ENCODE measurements at places on chromosomes 5 and 9. TPM values are rescaled to one million over a fixed set of nuclear protein-coding genes. Genes with fewer than 3 reads are reported as not detected.

DNA sequence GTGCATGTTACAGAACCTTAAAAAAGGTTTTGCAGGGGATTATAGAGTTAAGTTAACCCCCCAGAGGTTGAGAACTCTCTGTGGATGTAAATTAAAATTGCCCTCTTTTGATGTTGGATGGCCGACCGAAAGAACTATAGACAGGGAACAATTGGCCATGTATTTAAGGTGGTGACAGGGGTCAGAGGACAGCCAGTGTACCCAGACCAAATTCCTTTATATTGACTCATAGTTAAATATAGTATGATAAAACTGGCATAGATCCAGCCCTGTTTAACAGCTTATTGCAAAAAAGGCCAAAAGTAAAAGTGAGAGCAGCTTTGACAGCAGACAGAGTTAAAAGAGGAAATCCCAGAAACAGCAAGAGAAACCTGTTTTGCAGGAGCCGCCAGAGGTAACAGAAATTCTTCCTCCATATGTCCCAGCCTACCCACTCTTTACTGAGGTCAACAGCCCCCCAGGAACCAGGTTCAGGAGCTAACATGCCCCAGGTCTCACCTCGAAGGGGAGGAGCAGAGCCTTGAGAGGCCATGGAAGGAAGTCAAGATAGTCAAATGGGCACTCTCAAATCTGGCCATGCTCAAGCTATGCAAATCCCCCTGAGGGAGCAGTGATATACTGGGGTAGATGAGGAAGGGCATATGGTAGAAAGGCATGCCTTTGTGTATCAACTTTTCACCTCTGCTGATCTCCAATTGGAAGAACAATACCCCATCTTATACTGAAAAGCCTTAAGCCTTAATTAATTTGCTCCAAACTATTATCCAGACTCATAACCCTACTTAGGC, 156.4 kb upstream of the COX7C start:
- H3K27me3 ChIP-seq: no peaks in the 10 kb centered on the region
- H3K36me3 ChIP-seq: no peaks in the 10 kb centered on the region
- peak; percentile 27 for DNase-seq
- H3K4me3 ChIP-seq: no peak overlapping the region
- H3K4me1 ChIP-seq: peaks cover 11% of the 10 kb centered on the region

GRCh38 chr5:95988094-95988493, 26.4 kb upstream of the ELL2 start:
- no peaks in the 10 kb centered on the region for H3K36me3 ChIP-seq
- H3K4me3 ChIP-seq: no peak overlapping the region
- no peaks in the 10 kb centered on the region for H3K27me3 ChIP-seq
- peaks cover 92% of the 10 kb centered on the region for H3K4me1 ChIP-seq

The CCDC69 gene
- total RNA-seq: 46.3 TPM

GRCh38 chr9:122128007-122128968, 31.3 kb downstream of the NDUFA8 start:
- H3K27ac ChIP-seq: no peak overlapping the region
- peaks cover 20% of the 10 kb centered on the region for H3K27me3 ChIP-seq
- H3K4me1 ChIP-seq: peaks cover 39% of the 10 kb centered on the region
- no peaks in the 10 kb centered on the region for H3K36me3 ChIP-seq
- no peak for DNase-seq

The COL23A1 gene
- not detected for total RNA-seq

GRCh38 chr5:61732796-61733195, 400.7 kb downstream of the ZSWIM6 start:
- H3K4me3 ChIP-seq: no peak overlapping the region
- peaks cover 3% of the 10 kb centered on the region for H3K27me3 ChIP-seq
- no peak overlapping the region for H3K27ac ChIP-seq
- no peaks in the 10 kb centered on the region for H3K4me1 ChIP-seq

The HSPB3 gene
- not detected for total RNA-seq

DNA sequence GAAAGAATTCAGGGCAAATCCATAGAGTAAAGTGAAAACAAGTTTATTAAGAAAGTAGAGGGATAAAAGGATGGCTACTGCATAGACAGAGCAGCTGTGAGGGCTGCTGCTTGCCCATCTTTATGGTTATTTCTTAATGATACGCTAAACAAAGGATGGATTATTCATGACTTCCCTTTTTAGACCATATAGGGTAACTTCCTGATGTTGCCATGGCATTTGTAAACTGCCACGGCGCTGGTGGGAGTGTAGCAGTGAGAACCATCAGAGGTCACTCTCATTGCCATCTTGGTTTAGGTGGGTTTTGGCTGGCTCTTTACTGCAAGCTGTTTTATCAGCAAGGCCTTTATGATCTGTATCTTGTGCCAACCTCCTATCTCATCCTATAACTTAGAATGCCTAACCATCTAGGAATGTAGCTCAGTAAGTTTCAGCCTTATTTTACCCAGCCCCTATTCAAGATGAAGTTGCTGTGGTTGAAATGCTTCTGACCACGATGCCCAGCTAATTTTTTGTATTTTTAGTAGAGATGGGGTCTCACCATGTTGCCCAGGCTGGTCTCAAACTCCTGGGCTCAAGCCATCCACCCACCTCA, 42.1 kb downstream of the RFK start:
- no peak for DNase-seq
- H3K36me3 ChIP-seq: no peaks in the 10 kb centered on the region
- H3K27ac ChIP-seq: no peak overlapping the region
- no peak overlapping the region for H3K4me3 ChIP-seq
- H3K4me1 ChIP-seq: 0 out of 2 replicates have a peak, but pooled peaks cover 5% of the 10 kb centered on the region

- no peak for DNase-seq
- H3K4me3 ChIP-seq: no peak overlapping the region
- H3K36me3 ChIP-seq: no peaks in the 10 kb centered on the region
- H3K4me1 ChIP-seq: no peaks in the 10 kb centered on the region
- H3K27ac ChIP-seq: no peak overlapping the region
- no peaks in the 10 kb centered on the region for H3K27me3 ChIP-seq
Measured at GRCh38 chr5:106755066-106755465, 915.7 kb downstream of the EFNA5 start.

The KIF4B gene
- total RNA-seq: 0.11 TPM

DNA sequence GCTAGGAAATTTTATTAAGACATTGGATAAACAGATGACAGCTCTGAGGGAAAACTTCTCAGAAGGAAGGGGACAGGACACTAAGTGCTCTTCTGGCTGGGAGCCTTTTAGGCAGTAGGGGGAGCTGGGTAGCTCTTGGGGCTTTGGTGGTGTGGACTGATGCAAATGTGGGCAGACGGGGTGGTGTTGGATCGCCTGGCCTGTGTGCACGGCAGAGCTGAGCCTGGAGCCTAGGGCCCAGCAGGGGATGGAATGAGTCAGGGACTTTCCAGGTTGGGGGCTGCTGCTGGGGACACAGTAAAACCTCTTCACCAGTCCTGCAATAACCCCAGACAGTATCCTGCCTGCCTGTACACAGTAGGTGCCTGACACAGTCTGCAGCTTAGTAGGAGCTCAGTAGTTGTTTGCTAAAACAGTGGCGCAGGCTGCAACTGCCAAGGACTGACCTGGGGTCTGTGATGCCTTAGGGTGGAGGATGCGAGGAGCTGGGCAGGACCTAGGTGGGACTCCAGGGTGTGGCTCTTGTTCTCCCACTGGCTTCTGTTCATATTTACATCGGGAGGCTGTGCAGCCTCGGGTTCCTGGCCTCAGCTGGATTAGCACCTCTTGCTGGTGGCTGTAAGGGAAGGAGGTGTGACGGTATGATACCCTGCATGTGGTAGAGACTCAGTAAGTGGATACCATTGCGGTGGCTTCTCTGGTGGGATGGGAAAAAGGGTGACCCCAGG, 83.8 kb downstream of the DAB2IP start:
- peak; percentile 62 for DNase-seq
- H3K4me3 ChIP-seq: no peak overlapping the region
- H3K4me1 ChIP-seq: peaks cover 38% of the 10 kb centered on the region
- no peaks in the 10 kb centered on the region for H3K27me3 ChIP-seq
- no peaks in the 10 kb centered on the region for H3K36me3 ChIP-seq

- no peak overlapping the region for H3K4me3 ChIP-seq
- H3K27me3 ChIP-seq: peaks cover 32% of the 10 kb centered on the region
- no peak overlapping the region for H3K27ac ChIP-seq
- H3K36me3 ChIP-seq: no peaks in the 10 kb centered on the region
Measured at GRCh38 chr9:92160786-92161185, 45.6 kb upstream of the SPTLC1 start.

The SLC23A1 gene
- 3.6 TPM for total RNA-seq

The HEMGN gene
- total RNA-seq: not detected

DNA sequence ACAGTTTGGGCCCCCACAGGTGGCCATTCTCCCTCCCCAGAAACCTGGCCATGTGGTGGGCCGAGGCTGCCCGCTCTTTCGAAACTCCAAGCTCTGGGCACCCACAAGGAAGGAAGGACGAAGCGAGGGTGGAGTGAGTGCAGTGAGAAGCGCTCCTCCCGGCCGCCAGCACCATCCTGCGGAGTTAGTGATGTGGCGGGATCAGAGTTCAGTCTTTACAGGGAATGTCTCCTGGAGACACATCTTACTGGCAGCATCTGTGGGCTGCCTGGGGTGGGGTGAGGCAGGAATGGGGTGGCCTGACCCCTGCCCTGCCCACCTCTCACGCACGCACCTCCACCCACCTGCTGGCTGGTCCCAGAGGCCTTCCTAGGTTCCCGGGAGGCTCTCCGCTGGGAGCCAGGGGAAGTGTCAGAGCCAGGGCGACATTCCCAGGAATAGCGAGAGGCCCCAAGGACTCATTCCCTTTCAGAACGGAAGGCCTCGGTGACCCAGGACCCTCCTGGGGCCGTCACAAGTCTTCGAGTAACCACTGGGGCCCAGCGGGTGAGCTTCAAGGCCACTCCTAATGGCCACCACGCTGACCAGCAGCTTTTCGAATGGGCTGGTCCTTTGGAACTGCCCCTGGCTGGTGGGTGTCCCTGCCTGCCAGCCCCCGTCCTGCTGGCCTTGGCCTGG, 5.5 kb upstream of the RNU6ATAC start:
- no peak for DNase-seq
- H3K36me3 ChIP-seq: no peaks in the 10 kb centered on the region

DNA sequence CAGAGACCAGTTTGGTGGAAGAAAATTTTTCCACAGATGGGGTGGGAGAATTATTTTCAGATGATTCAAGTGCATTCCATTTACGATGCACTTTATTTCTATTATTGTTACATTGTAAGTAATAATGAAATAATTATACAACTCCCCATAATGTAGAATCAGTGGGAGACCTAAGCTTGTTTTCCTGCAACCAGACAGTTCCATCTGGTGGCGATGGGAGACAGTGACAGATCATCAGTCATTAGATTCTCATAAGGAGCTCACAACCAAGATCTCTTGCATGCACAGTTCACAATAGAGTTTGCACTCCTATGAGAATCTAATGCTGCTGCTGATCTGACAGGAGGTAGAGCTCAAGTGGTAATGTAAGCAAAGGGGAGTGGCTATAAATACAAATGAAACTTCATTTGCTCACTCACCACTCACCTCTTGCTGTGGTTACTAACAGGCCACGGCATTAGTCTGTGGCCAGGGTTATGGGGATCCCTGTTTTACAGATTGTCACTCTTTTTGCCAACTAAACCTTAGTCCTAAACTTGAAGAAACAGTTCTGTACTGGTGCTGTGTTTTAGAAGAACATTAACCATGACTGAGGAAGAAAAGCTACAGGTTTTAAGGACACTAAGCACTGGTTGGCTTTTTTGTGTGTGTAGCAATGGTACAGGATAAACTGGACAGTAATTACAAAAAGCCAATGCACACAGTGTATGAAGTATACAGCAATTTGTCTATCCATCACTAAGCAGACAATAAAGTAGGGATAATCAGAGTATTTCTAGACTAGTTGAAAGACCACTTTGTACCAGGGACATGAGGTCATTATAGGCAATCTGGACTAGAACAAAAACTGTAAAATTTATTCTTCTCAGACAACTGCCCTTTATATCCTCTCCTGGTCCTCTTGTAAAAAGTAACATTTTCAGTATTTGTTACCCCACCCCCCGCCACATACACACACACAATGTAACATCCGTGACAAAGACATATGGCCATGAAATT, 9.9 kb downstream of the TMEM232 start:
- no peak for DNase-seq
- H3K36me3 ChIP-seq: no peaks in the 10 kb centered on the region
- H3K27ac ChIP-seq: no peak overlapping the region
- no peaks in the 10 kb centered on the region for H3K27me3 ChIP-seq

- H3K27me3 ChIP-seq: no peaks in the 10 kb centered on the region
- no peak within 1 kb of the TSS for H3K27ac ChIP-seq
- peak; percentile 5 for DNase-seq
Measured at GRCh38 chr5:141121563-141121962, at the start of gene PCDHB4. Gene PCDHB4, plus strand, starts transcription at chr5:141121818. Its CDS starts 181 bp downstream, at chr5:141121999.

The CEP78 gene
- total RNA-seq: 38.3 TPM

The SHOC1 gene
- total RNA-seq: not detected

The AIF1L gene
- 36.5 TPM for total RNA-seq
